ENCODE measurements at places on chromosomes 4 and X. TPM values are rescaled to one million over a fixed set of nuclear protein-coding genes. Genes with fewer than 3 reads are reported as not detected.

Gene CRMP1
- 0.07 TPM for total RNA-seq

Gene PRDM8
- total RNA-seq = 10.2 TPM

Gene SPIN4
- total RNA-seq = 9.8 TPM

Gene CYTL1
- not detected for total RNA-seq

Gene SMIM9
- total RNA-seq = not detected

Gene ASMT
- total RNA-seq = not detected

Gene CSAG1
- not detected for total RNA-seq

Gene TRIML2
- 34.9 TPM for total RNA-seq

Gene DMP1
- total RNA-seq = 0.02 TPM

Measured in NCI-H460 (cell line).